ENCODE measurements at places on chromosomes 1 and 21. TPM values are rescaled to one million over a fixed set of nuclear protein-coding genes. Genes with fewer than 3 reads are reported as not detected.

FMN2 gene
- 0.61 TPM for total RNA-seq

CLEC20A gene
- total RNA-seq: not detected

CHIT1 gene
- not detected for total RNA-seq

AMIGO1 gene
- 3.6 TPM for total RNA-seq

PCP4L1 gene
- total RNA-seq: 0.83 TPM

All from H9 (cell line).